ENCODE measurements at places on chromosomes 12 and 14.

GRCh38 chr14:93788293-93788542 is at the start of gene PRIMA1:
TSS of gene PRIMA1 (minus strand) at chr14:93788485. CDS start at chr14:93787718, 767 bp downstream.
- no peak for DNase-seq

GRCh38 chr12:13241833-13242488 is 45.4 kb downstream of the EMP1 start:
- DNase-seq, result no peak

DNA sequence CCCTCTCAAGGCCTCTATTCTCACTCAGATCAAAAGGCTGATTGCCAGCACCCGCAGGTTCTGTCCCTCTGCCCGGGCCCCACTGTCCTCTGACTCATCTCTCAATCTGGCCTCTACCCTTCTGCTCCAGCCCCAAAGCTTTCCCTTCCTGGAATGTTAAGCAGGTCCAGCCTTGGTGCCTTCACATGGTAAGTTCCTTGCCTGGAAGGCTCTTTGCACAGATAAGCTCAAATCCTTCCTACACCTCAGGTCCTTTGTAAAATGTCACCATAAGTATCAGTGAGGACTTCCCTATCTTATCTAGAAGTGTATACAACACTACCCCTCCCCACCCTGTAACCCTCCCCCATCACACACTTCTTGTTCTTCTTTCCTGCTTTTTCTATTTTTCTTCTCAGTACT is 22.2 kb downstream of the LPCAT3 start:
- peak; percentile 15 for DNase-seq

DNA sequence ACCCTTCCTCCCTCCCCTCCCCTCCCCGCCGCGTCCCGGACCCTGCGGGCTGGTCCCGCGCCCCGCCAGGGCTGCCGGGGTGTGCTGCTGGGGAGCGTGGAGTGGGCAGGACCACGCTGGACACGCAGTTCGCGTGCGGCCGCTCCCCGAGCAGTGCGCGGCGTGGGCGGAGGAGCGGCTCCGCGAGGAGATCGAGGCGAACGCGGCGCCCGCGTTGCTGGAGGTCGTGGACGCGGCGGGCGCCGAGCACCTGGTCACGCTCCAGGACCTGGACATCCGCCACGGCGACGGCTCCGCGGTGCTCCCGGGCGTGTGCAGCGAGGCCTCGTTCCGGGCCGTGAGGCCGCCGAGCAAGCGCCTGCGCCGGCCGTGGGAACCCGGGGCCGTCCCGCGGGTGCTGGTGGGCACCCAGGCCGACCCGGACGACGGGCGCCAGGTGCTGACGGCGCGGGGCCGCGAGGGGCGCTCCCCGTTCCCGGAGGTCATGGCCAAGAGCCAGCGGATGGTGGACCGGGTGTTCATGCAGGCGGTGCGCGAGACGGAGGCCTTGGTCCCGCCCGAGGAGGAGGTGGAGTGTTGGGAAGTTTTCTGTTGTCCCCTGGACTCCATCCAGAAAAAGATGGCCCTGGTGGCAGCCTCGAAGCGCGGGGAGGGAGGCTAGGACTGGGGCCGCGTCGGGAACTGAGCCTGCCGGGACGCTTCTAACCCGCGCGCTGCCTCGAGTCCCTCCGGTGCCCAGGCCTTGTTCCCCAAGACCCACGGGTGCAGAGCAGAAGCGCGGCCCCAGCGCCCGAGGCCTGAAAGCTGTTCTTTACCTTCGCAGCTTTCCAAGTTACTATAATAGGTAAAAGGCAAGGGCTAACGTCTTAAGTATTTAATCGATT is 54.7 kb upstream of the EIF5 start:
- DNase-seq, result no peak

DNA sequence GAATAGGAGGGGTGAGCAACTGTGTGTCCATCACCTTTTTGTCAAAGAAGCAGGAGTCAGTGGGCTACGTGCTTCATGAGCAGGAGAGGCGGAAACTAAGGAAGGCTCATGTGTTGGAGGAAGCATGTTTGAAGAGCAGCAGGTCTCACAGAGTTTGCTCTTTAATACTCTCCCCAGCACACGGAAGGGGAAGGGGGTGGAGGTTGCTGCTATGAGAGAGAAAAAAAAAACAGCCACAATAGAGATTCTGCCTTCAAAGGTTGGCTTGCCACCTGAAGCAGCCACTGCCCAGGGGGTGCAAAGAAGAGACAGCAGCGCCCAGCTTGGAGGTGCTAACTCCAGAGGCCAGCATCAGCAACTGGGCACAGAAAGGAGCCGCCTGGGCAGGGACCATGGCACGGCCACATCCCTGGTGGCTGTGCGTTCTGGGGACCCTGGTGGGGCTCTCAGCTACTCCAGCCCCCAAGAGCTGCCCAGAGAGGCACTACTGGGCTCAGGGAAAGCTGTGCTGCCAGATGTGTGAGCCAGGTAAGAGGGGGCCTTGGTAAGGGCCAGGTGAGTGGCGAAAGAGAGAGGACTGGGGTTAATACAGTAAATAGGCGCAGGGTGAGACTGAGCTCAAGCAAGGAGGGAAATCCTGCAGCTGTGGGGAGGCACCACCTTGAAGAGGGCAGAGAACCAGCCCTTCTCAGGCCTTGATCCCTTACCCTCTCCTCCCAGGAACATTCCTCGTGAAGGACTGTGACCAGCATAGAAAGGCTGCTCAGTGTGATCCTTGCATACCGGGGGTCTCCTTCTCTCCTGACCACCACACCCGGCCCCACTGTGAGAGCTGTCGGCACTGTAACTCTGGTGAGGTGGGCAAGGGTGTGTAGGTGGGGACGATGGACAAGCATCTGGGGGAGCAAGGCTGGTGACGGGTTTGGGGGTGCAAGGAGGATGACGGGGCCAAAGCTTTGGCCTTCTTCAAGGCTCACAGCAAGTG is at the start of gene CD27:
CD27 (plus strand) TSS at position 252 of the 985 bp plus-strand sequence; CDS start at position 393, 141 bp downstream.
- DNase-seq, result no peak

Data from BJ (cell line).